ENCODE measurements at places on chromosomes 5 and 9.

- DNase-seq = no peak
Measured at GRCh38 chr9:130977811-130978221, 31.2 kb upstream of the LAMC3 start.

DNA sequence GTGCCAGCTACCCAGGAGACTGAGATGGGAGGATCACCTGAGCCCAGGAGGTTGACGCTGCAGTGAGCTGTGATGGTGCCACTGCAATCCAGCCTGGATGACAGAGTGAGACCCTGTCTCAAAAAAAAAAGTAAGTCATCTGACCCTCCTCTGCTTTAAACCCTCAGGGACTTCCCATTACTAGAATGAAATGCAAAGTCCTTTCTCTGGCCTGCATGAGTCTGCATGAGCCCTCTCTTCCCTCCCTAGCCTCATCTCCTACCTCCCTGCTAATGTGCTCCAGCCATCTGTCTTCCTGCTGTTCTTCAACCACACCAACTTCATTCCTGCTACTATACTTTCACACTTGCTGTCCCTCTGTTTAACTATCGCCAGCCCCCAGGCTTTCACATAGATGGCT, 15.3 kb downstream of the IL5 start:
- no peak for DNase-seq

DNA sequence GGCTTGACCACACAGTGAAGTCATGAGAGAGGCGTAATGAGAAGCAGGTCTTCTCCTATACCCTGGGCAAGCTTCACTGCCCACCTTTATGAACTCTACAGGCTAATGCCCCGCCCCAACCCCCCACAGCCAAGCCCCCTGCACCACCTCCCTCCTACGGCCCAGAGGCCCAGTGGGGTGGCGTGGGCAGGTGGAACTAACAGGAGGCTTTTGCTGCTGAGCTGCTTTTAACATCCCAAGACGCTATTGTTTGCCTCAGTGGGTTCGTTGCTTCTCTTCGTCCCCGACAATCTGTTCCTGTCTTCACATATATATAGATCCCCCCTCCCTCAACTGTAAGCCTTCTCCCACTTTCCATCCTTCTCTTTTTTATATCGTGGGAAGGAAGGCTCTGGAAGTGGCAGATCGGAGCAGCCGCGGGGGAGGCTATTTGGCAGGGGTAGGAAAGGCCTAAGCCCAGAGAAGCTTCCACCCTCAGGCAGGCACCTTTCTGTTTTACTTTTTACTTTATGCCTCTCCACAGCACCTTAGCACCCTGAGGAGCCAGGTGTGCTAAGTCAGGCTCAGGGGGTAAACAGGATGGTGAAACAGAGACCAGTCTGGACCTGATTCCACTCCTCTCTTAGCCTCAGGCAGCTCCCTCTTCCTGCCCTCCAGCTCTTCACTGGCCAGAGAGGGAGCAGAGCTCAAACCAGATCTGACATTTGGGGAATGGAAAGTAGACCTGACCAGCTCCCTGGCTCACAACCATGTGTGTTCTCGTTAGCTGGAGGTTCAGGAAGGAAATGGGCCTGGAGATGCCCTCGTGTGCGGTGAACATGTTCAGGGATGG, 26.5 kb downstream of the CD74 start:
- DNase-seq = no peak

GRCh38 chr9:31847963-31848362, 536.5 kb upstream of the ACO1 start:
- DNase-seq = no peak

DNA sequence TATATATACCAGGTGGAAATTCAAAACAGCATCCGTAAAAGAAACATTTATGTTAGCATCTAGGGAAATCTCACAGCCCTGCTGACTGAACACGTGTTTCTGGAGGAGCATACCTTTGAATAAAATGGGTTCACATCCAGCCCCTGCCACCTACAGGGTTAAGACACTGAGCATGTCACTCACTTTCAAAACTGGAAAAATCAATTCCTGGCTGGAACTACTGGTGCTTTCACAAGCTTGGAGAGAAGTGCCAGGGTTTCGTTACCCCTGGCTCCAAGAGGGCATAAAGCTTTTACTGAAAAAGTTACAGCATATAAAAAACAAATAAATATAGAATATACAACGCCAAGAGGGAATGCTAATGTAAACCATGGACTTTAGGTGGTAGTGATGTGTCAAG, 48.0 kb downstream of the SERINC5 start:
- DNase-seq = no peak

DNA sequence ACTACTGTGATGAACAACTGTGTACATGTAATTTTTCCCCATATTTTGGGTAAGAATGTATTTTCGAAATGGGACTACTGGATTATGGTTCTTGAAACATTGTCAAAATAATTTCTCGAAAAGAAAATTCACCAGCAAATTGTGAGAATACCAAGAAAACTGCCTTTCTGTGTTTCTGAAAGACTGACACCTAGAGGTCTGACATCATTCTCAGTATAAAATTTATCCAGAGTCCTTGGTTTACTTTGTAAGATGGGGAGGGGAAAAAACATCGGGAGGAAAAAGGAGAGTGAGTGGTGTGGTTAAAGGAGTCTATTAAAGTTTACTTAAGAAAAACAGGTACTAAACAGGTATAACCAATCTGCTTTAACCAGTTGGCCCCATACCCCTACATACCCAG, 149.2 kb downstream of the CEP120 start:
- no peak for DNase-seq

DNA sequence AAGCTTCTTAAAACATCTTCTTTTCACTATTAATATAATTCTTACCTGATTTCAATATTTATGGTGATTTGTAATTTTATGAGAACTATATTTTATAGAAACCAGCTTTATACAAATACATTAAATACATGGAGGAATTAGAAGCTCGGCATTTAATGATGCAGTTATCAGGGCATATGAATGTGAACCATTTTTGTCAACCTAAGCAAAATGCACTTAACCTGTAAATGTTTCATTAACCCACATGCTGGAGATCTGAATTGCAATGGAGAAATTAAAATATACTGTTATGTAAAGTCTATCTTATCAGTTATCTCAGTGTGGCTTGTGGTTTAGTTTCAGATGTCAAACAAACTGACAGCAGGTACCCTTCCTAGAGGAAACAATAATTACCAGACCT, 63.2 kb upstream of the CDH12 start:
- no peak for DNase-seq

DNA sequence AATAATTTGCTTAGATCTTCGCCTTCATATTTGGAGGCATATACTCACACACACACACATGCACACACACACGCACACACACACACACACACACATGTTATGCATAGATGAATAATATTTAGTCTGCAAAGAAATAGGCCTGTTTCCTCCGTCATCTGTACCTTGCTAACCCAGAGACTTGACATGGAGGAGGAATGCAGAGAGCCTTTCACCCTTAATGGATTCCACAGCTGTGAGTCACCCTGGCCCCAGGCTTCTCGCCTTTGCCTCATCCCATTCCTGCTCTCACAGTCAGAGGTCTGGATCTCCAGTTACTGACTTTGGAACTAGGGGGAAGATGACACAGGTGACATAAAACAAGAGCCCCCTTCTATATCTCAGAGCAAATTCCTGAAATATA, 29.7 kb downstream of the ZNF462 start:
- no peak for DNase-seq

DNA sequence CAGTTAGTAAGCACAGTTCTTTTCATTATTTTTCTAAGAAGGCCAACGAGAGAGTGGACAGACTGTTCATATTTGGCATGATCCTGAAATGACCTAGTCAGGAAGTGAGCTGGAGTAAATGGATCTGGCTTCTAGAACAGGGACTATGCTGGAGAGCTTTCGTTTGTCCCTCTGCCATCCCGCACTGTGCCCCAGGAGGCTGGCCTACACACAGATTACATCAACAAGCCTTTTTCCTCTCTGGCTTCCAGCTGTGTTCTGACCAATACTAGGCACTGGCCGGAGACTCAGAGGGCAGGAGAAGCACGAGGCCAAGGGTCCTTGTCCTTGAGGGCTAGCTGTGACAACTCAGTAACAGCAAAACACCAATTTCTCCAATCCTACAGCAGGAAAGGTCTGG, 127.8 kb downstream of the MED27 start:
- no peak for DNase-seq

DNA sequence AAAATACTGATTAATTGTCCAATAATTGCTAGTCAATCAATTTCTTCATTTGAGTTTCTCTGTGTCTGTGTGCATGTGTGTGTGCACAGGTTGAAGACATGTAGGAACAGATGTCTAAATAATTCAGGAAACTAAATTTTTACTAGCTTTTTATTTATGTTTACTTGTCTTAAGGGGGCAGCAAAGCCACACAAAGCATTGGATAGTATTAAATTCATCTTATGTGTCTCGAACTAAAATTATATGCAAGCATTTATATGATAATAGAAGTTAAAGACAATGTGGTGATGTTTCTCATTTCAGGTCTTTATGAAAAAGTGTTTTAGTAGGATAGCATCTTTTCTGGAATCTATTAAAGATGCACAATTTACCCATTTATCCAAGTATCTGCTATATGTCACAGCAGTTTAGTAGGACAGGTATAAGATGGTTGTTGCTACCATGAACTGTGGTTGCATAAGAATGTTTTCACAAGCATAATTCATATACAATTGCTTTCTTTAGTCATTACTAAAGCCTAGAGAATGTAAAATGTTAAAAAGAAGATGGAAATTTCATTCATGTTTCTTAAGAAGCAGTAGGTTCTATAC, 784.6 kb upstream of the NUDT12 start:
- no peak for DNase-seq

DNA sequence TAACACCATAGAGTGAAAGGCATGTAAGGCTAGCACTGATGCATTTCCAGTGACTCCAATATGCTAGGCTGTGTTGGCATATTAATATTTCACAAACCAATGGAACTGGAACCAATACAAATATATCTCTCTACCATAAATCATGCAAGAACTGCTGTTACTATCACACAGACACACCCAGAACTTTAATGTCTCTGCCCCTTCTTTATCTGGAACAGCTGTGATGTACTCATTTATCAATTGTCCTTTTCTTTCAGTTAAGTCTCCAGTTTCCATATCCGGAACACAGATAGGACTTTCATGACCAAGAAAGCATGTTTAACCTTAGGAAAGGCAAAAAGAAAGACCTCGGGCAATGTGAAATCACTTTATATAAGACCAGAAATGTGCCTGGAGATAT, 70.3 kb downstream of the SPTLC1 start:
- DNase-seq = no peak

- no peak for DNase-seq
Measured at GRCh38 chr5:34899066-34899465, 16.2 kb downstream of the RAD1 start.

GRCh38 chr9:86589273-86589672, 235.1 kb upstream of the TUT7 start:
- no peak for DNase-seq

DNA sequence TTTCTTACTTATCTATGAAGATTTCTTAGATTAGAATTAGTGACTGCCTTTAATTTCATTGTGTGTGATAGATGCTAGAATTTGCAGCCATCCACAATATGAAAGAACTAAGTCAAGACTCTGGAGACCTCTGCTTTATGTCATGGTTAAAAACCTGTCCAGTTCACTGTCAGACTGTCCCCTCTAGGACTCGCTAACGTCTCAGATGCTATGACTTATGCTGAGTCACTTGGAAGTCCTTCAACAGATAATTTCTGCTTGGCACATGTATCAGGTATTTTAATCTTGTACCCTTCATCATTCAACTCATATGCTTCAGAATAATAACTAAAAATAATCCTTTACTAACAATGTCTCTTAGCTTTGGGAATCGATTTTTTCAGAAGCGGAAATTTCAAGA, 230.5 kb upstream of the DMAC1 start:
- DNase-seq = no peak

DNA sequence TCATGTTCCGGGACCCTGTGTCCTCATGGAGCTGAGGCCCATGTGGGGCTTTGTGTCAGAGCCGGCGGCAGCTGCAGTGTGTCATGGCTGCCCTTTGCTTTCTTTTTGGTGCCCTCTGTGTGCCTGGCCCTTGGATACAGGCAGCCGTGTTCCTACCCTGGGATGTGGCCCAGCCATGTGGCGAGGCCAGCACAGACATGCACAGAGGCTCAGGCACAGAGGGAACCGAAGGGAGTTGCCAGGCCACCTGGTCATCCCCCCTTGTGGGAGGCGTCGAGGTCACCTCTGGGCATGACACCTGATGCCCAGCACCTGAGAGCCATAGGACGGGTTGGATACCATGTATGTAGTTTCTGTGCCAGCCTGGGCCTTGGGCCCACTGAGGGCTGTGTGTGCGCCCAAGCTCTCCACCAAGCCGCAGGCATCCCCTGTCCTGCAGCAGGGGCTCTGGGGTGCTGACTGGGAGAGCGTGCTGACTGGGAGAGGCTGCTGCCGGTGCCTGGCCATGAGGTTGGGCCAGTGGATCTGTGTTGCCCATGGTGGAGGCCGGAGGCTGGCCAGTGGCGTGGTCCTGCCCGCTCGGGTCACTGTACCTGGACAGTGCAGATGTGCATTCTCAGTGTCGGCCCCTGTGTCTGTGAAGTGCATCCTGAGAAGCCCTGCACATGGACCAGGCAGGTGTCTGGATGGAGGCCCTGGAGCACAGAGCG, 4.8 kb downstream of the NKD2 start:
- DNase-seq = no peak

DNA sequence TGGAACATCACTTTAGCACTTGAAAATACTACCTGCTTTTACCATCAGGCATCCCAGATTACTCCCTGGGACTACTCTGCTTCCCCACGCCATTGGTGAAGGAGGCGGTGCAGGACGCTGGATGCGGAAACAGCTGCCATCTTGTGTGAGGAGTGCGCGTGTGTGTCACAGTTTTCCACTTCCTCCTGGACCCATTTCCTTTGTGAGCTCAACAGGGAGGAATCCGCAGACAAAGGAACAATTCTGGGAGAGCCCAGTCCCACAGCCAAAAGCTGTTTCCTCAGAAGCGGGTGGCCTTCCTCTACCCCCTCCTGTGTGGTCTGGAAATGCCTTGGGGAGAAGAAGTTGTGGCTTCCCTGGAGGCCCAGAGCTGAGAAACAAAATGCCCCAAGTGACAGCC, 16.8 kb downstream of the AFAP1L1 start:
- DNase-seq = no peak

DNA sequence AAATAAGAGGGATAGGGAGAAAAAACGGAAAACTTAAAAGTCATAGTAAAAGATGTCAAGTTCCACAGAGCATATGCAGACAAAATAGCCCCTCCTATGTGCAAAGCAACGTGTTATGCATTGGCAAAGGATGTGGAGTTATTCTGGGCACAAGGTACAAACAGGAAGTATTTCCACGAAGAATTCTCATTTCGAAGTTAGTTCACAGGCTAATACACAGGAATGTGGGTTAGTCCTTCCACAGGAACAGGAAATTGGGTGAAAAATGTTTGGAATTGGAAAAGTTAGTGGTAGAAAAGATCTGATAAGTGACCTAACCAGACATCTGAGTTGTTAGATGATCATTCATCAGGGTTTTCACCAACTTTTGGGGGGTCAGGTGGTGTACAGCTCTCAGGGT, 326.6 kb downstream of the EBF1 start:
- no peak for DNase-seq

GRCh38 chr9:125985142-125985997, 238.2 kb downstream of the PBX3 start:
- DNase-seq = no peak

- no peak for DNase-seq
Measured at GRCh38 chr9:32928912-32929311, 72.5 kb downstream of the APTX start.

GRCh38 chr9:86600291-86600690, 246.1 kb upstream of the TUT7 start:
- DNase-seq = no peak

All from stimulated activated CD8-positive, alpha-beta memory T cell treated with anti-CD3 and anti-CD28 coated beads, Interleukin-4, amount 100 ng/mL, for 1 hour (primary cell).